ENCODE measurements at places on chromosomes 11 and 22. TPM values are rescaled to one million over a fixed set of nuclear protein-coding genes. Genes with fewer than 3 reads are reported as not detected.

The KCNC1 gene
- total RNA-seq, result not detected

The HBD gene
- 6.3 TPM for total RNA-seq

The KRTAP5-9 gene
- total RNA-seq, result not detected

The PARVG gene
- not detected for total RNA-seq

The NCF4 gene
- not detected for total RNA-seq

The MS4A7 gene
- total RNA-seq, result not detected

The MRPL49 gene
- 54.2 TPM for total RNA-seq

The CSNK1E gene
- 114 TPM for total RNA-seq

The CASP1 gene
- 31.2 TPM for total RNA-seq

The TRIM49 gene
- total RNA-seq, result not detected

The SAA2 gene
- total RNA-seq, result not detected

The LRFN4 gene
- total RNA-seq, result 7.8 TPM

The PGR gene
- under 0.01 TPM for total RNA-seq

The OR8D4 gene
- total RNA-seq, result not detected

The VWCE gene
- under 0.01 TPM for total RNA-seq

The SLC17A6 gene
- total RNA-seq, result not detected

Measured in IMR-90 (cell line).